Upper lobe of right lung (tissue), 1 donor: ENCODE measurements at places on chromosomes 1 and 21. TPM values are rescaled to one million over a fixed set of nuclear protein-coding genes. Genes with fewer than 3 reads are reported as not detected.

FAM229A gene
- total RNA-seq, result 9.3 TPM

FMOD gene
- 45.1 TPM for total RNA-seq

JUN gene
- 112 TPM for total RNA-seq

TMEM125 gene
- total RNA-seq, result 188 TPM

PCP4 gene
- 1.0 TPM for total RNA-seq

DDR2 gene
- total RNA-seq, result 44.6 TPM

DNA sequence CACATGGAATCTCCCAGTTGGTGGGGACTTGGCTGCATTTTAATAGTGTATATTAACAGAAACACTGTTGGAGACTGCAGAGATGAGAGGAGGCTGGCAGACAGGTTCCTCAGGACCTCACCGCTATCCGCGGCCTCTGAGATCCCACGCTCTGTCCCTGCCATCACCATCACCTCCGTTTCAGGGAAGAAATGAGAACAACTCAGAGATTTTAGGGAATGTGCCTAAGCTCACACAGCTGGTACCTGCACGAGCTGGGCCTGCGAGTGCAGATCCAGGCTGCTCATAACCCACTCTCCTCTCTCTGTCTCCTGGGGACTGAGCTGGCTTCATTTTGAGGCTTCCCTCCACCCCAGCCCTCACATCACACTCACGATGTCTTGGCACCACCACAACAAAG, 62.0 kb downstream of the UMODL1 start:
- no peak for DNase-seq

- DNase-seq, result peak; percentile 61
Measured at GRCh38 chr1:53368314-53369033, 40.6 kb upstream of the LRP8 start.

DNA sequence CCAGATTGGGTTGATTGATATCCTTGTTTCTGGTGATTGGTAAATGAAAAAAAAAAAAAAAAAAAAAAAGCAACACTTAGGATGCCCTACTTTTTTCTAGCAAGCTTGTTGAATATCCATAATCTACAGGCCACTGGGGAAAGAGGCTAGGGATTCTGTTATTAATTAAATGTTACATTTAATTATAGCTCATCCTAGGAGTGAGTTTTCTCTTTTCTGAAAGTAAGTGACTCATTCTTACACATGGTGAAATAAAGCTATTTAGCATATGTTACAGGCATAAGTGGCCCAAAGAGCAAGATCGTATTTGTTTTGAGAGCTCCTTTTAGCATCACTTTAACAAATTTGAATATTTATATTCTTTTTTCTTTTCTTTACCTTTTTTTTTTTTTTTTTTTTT, 94.5 kb downstream of the FNBP1L start:
- no peak for DNase-seq

DNA sequence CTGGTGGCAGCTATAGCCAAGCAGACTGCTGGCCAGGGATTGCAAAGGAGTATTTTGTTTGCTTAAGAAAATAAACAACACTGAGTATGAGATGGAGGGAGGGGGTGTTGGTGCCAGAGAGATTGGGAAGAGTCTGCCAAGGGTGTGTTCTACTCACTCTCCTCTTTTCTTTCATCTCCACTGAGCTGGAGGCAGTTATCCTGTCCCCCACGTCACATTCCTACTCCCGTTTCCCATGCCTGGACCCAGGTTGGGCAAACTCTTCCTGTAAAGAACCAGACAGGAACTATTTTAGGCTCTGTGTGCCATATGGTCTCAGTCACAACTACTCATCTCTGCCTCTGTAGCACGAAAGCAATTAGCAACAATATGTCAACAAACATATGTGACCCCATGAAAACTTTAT, 1.4 kb upstream of the IL24 start:
- no peak for DNase-seq

DNA sequence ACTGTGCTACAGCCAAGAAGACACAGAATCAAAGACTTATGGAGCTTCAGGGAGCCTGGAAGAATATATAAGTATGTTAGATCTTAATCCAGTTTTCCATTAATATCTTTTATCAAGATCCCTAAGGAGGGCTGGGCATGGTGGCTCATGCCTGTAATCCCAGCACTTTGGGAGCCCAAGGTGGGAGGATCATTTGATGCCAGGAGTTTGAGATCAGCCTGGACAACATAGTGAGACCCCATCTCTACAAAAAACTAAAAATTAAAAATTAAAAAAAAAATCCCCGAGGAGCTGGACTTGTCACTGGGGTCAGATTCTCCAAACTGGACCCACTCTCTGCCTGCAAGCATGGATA, 113.9 kb upstream of the CDC42BPA start:
- no peak for DNase-seq

- no peak for DNase-seq
Measured at GRCh38 chr21:35478161-35479064, 429.3 kb upstream of the RUNX1 start.

GRCh38 chr1:61090546-61091202, 8.3 kb downstream of the NFIA start:
- DNase-seq, result no peak

LORICRIN gene
- total RNA-seq, result not detected

DNA sequence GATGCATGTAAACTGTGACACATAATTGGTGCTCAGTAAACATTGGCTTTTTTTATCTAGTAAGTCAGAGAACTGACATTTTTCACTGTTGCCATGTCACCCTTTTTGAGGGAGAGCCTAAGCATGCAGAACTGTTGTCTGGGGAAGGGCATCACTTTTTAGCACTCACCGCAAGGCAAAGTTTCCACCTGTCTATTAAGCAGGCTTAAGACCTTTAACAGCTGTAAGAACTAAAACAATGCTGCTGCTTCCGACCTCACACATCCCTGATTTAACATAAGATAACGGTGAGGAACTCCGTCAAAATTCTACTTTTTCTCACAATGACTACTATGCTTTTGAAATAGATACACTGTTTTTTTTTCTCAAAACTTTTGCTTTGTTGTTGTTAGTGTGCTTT, 554.8 kb downstream of the NUF2 start:
- no peak for DNase-seq

- DNase-seq, result no peak
Measured at GRCh38 chr1:157199421-157199755, 61.2 kb upstream of the ETV3 start.

TGFB2 gene
- 19.8 TPM for total RNA-seq

DNA sequence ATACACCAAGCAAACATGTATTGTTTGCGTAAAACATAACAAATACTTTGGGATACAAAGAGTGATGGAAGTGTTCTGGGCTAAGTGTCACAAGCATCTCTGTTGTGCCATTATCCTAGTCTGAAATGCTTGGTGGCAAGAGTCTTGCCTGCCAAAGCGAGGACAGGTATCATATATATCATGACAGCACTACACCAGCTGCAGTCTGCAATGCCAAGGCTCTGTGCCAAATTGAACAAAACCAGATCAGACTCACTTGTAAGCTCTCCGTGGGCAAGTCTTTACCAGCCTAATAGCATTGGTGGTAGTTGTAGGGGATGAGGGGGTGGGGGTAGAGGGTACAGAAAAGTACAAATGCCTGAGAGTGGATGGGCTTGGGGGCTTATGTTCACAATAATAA, 119.2 kb downstream of the RWDD3 start:
- no peak for DNase-seq

GRCh38 chr1:66253330-66253921, 280.5 kb upstream of the SGIP1 start:
- DNase-seq, result no peak

DNA sequence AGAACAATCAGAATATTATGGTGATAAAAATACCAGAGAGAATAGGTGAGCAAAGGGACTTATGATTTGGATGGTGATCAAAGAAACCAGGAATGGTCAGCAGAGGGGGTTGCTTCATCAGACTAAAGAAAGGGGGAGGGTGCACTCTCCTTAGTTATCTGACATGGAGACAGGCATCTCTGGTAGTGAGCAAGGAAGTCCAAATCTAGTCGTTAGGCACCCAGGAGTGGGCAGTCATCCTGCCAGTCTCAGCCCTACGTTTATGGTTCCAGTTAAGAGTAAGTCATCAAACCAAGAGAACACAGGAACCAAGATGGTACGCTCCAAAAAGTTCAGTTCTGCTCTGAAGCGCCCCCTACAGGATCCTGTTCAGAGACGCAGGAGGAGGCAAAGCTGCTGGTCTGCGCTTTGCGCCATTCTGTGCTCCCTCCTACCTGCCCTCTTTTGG, 28.6 kb downstream of the EBNA1BP2 start:
- no peak for DNase-seq

DNA sequence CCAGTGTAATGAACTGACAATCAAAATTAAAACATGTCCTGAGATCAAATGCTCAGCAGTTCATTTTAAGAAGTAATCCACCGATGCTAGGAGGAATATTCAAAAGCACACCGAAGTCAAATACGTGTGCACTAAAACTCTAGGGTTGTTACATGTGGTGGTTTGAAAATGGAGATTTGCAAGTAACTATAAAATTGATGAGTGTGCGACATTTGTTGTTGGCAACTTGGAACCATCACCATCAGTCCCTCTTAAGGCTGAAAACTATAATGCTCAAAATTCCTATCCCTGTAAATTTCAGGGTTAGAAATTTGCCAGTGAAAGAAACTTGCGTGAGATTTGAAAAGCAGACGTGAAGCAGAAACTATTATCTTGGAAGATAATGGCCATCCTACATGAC, 13.3 kb upstream of the SGIP1 start:
- DNase-seq, result no peak

ANGPTL1 gene
- 9.3 TPM for total RNA-seq

IQGAP3 gene
- 1.3 TPM for total RNA-seq

GRCh38 chr1:177854951-177855350, 114.9 kb downstream of the SEC16B start:
- no peak for DNase-seq

GRCh38 chr1:212432272-212432660, 454 bp upstream of the NENF start:
- DNase-seq, result no peak

GRCh38 chr1:118785246-118785645, 202.9 kb downstream of the TBX15 start:
- no peak for DNase-seq

DNA sequence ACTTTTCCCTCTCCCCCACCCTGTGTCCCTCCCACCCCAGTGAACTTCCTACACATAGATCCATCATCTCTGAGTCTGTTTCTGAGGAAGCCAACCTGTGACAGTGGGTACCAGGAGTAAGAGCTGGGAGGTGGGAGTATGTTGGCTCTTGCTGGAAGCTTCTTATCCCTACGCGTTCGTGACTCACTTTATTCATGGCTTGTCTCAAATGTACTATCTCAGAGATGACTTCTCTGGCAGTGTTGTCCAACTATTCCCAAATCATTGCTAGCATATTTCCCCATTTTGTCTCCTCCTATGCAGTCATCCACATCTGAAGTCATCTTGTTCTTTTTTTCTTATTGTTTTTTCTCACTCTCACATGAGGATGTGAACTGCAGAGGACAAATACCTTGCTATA, 88.0 kb downstream of the HIVEP3 start:
- no peak for DNase-seq

DNA sequence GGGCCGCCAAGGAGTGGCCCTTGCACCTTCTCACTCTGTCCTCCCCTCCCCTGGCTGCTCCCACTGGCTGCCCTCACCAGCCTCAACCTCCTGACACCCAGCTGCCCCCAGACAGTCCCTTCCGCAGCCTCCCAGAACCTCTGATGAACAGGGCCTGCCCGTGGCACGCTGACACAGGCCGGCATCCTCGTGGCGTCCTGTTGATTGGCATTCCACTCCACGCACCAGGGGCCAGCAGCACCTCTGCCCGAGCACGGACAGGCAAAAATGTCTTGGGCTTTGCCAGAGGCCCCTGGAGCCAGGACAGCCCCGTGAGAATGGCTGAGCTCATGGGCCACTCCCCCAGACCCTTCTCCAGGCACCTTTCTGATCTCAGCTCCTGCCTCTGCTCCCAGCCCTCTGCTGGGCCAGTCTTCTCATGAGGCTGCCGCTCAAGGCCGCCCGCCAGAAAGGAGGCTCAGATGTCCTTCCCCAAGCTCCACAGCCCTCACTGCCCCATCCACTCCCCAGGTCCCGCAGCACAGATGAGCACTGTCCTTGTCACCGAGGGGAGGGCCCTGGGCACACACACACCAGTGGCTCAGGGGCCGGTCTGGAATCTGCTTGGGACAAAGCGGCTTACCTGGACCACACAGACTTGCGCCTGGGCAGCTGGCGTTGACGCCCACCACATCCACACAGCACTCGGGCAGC, 15.8 kb upstream of the RNF223 start:
- DNase-seq, result peak; percentile 57

LRRIQ3 gene
- total RNA-seq, result 0.67 TPM

FCRL6 gene
- 3.2 TPM for total RNA-seq

DNA sequence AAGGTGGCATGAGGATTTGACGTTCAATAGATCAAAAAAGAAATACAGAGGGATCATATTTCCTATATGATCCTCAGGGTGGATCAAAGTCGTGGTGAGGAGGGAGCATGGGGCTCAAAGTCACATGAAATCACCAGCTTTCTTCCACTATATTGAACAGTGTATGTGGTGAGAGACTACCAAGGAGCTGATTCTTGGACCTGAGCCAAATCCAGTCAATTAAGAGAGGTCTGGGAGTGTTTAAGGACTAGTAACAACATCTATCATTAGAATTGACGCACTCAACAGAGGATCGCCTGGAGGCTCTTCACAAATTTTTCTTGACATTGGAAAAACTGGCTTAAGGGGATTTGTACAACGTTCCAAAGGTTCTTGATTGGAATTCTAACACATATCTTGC, 267.7 kb upstream of the PROX1 start:
- DNase-seq, result no peak

GRCh38 chr1:29211086-29212030, 19.4 kb downstream of the MECR start:
- no peak for DNase-seq

SPATA45 gene
- not detected for total RNA-seq

DNA sequence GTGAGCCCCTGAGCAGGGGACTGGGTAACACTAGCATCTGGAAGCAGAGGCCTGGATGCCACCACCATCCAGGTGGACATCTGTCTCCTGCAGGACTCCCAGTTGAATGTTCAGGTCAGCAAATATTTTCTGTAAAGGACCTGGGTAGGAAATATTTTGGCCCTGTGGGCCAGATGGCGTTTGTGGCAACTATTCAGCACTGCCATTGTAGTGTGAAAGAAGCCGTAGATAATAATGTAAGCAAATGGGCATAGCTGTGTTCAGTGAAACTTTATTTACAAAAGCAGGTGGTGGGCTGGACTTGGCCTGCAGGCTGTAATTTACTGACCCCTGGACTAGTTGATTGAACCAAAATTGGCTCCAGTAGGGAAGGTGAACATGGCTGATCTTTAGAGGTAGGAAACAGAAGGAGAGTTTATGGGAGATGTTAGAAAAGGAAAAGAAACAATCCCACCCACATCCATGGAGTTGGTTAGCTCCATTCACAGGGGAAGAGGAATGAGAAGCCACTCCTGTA, 20.0 kb upstream of the CD101 start:
- no peak for DNase-seq

PLA2G2D gene
- not detected for total RNA-seq
